CD4-positive, alpha-beta T cell treated with Interleukin-15 for 1 hour (primary cell): ENCODE measurements at places on chromosomes 7 and 10.

DNA sequence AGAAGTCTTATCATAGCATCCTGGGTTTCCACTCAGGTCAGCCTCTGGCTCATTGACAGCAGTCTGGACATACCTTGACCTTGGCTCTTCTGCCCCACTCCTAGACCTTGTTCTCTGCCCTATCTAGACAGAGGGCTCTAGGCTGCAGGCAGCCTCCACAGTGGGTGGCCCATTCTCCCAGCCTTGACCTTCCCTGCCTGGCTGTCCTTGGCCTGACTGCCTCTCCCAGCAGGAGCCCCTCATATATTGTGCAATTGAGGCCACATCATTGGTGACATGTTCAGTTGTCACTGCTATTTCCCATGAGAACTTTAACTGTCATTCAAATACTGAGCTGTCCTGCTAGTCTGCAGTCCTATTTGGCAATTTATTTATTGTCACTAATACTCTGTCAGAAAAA lies 503.4 kb downstream of the PLXNA4 start:
- no peak for DNase-seq

DNA sequence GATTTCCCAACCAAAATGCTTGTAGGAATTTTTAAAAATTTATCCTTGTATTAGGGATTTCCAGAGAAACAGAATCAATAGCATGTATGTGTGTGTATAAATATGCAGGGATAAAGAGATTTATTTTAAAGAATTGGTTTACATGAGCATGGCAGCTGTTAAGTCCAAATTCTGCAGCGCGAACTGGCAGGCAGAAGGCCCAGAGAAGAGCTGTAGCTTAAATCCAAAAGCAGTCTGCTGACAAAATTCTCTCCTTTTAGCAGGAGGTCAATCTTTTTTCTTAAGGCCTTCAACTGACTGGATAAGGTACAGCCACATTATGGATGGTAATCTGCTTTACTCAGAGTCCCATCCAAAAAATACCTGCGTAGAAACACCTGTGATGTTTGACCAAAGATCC lies 42.0 kb downstream of the PRR15 start:
- DNase-seq, result no peak

GRCh38 chr10:24542314-24543270 lies 181.1 kb downstream of the ARHGAP21 start:
- no peak for DNase-seq

- no peak for DNase-seq
Observed at GRCh38 chr10:44567471-44567870, 182.6 kb upstream of the CXCL12 start.

DNA sequence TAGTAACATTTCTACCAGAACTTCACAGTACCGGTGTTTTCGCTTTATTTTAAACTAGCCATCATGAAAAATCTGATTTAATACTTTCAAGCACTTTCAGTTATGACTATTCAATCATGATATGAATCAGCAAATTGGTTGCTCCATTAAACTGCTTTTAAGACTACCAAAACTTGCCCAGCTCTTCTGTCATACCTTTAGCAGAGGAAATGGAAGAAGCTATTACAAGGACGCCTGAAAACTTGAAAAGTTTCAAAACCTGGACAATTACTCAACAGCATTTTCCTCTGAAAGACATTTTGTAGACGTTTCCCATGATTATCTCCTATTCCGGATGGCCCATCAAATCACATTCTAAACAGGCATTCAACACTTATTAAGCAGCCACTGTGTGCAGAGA lies 2.0 kb downstream of the JAZF1 start:
- no peak for DNase-seq

DNA sequence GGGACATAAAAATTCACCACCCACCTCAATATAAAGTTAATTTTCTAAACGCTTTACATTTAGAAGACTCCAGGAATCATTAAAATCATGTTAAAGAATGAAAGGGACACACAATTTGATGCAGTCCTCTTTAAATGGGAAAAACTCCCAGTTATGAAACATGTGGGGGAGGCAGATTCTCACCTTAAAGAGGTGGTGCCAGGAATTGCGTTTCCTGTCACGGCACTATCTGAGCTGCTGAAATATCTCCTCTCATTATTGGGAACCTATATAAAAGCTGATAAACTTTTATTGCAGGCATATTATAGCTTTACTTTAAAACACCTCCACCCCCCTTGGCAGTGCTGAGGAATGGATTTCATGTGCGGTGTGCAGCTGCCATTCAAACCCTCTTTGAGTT lies 94.8 kb upstream of the SORCS3 start:
- no peak for DNase-seq

- no peak for DNase-seq
Observed at GRCh38 chr7:92699560-92699959, 109.4 kb upstream of the FAM133B start.

DNA sequence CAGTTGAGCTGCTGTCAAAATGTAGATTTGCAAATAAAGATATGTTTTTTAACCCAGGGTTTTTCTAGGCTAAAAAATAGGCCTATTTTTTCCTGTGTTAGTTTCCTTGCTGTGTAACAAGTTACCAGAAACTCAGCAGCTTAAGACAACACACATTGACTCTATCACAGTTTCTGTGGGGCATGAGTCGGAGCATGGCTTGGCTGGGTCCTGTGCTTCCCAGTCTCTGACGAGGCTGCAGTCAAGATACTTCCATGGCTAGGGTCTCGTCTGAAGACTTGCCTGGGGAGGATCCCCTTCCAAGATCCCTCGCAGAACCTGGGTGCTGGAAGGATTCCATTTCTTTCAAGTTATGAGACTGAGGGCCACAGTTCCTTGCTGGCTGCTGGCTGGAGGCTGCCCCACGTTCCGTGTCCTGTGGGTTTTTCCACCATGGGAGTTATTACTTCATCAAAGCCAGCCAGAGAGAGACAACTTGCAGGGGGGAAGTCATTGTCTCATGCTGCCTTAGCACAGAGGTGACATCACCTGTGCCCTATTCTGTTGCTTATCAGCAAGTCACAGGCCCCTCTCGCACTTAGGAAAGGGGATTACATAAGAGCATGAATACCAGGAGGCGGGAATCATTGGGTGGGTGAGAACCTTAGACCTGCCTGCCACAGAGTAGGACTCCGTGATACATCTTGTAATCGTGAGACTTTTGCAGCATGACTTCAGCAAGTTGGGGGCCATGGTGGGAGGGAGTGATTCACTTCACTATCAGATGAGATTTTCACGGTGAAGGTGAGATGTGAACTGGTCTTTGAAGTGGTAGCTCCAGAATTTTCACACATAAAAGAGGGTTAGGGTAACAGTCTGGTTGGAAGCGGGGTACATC lies 77.9 kb downstream of the CCNY start:
- no peak for DNase-seq

DNA sequence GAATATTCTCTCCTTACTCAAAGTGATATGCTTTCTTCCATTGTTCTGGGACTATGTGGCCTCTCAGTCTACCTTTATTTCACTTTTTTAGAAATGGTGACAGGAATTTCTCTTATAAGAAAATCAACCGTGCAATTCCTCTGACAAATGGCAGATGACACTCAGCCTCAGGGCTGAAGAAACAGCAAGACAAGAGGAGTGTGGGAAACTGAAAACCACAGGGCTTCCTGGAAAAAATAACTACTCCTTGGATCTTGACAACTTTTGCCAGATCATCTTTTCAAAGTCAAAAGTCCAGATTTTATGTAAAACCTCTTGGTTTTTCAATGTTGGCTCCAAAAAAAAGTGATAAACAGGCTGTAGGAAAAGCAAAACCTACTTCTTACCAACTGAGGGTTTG lies 121.5 kb downstream of the TYW1B start:
- DNase-seq, result no peak

DNA sequence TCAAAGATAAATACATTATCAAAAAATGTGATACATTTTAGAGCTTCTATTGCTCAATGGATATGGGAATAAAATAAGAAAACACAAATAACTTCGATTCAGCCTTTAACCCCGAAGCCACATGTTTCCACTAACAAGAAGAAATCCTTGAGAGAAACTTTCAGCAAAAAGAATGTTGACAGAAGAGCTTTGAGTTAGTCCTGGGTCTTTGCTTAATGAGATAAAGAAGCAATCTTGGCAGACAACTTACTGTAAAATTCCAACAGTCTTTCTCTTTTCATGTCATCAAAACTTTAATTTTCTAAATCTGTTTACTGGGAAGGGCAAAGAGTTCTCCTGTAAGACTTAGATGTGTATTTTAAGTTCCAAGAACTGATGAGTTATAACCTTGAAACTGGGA lies 810.2 kb downstream of the CNTNAP2 start:
- DNase-seq, result no peak

- DNase-seq, result no peak
Observed at GRCh38 chr10:8044331-8044907, 10.1 kb upstream of the GATA3 start.

GRCh38 chr7:157000741-157001653 lies 9.5 kb downstream of the MNX1 start:
- no peak for DNase-seq

DNA sequence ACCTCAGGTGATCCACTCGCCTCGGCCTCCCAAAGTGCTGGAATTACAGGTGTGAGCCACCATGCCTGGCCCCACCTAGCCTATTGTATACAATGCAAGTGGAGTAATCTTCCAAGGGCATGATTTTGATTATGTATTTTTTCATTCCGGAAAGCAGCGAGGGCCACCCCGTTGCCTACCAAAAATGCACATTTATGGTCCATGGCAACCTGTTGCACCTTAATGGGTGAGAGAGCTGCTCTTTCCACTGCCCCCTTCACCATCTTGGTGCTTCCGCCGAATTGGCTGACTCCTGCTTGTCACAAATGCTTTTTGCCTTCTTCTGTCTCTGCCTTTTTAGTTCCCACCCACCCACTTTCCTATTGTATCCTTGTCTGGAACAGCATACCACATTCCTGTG lies 699.5 kb downstream of the LRMDA start:
- no peak for DNase-seq

DNA sequence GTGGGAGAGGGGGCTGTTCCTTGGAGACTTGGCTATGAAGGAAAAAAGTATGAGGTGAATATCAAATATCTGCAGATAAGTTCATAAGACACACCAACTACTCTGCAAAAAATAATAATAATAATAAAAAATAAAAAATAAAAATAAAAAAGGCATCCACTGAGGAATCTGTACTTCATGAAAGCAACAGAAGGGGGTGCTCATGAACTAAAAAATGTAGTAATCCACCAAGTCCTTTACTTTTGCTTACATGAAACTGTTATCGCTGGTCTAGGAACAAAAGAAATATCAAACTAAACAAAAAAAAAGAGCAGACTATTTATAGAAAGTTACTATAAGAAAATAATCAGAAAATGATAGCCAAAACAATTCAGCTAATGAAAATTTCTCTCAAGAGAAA lies 579.0 kb downstream of the PHTF2 start:
- DNase-seq, result no peak

DNA sequence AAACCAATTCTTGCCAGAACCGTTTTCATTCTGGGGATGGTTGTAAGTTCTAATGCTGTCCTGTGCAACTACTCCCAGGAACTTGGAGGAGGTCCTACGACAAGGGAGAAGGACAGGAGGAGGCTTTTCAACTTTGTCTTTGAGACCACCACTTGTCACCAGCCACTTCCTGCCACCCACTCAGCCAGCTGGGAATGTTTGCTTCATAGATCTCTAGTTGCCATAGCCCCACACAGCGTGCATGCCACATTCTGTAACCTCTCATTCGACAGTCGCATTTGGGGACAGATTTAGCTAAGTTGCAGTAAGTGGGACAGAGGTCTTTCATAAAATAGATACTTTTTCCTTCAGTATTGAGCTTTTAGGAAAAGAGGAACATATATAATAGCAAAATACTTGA lies 78.0 kb downstream of the TAF3 start:
- DNase-seq, result no peak

GRCh38 chr10:120555842-120556532 lies 99.0 kb downstream of the PLPP4 start:
- no peak for DNase-seq

DNA sequence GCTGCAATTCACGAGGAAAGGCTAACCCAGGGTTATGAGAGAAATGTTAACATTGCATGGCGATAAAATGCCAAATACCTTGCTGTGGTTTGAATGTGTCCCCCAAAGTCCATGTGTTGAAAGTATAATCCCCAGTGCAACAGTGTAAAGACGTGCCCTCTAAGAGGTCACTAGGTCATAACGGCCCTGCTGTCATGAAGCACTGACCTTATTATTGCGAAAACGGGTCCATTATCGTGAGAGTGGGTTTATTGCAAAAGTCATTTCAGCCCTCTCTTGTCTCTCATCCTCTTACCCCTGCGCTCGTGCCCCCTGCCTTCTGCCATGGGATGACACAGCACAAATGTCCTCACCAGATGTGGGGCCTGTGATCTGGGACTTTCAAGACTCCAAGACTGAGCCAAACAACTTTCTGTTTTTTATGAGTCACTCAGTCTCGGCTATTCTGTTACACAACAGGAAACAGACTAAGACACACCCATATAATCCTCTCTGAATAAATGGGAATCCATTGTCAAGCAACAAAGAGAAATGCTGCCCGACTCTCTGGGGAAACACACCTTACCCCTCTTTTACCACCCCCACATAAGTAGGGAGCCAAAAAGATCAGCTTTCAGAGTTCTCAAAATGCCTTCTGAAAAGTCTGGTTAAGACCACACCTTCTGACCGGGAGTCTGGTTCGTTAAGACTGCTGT lies 73.1 kb upstream of the UCN3 start:
- DNase-seq, result peak; percentile 86

- no peak for DNase-seq
Observed at GRCh38 chr7:129908181-129908580, 44.6 kb downstream of the UBE2H start.

GRCh38 chr10:118626953-118627352 lies 31.5 kb upstream of the PRLHR start:
- DNase-seq, result no peak

DNA sequence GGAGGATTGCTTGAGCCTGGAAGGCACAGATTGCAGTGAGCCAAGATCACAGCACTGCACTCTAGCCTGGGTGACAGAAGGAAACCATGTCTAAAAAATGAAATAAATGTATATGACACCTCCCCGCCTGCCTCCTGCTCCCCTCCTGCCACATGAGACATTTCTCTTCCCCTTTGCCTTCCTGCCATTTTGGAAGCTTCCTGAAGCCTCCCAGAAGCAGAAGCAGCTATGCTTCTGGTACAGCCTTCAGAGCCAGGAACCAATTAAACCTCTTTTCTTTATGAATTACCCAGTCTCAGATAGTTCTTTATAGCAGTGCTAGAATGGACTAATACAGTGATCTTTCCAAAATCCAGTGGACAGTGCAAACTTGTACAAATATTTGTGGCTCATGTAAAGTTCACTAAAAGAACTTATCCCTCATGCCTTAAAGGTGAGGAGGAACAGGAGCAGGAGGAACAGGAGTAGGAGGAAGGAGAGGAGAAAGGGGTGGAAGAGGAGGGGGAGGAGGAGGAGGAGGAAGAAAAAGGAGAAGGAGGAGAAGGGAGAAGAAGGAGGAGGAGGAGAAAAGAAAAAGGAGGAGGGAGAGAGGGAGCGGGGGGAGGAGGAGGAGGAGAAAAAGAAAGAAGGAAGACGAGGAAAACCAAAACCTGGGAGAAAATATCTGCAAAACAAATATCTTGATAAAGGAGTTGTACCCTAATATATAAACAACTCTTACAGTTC lies 2.8 kb upstream of the ABI1 start:
- no peak for DNase-seq

GRCh38 chr7:17421941-17422340 lies 123.5 kb downstream of the AHR start:
- DNase-seq, result no peak
